DMS79 treated with DMSO at 0.1 percent for 48 hours (cell line): ENCODE measurements at places on chromosomes 13 and 19.

GRCh38 chr13:33119022-33119781 lies 103.0 kb downstream of the KL start:
- peak; percentile 77 for DNase-seq

GRCh38 chr19:45125975-45126493 lies 33.1 kb downstream of the PPP1R37 start:
- peak; percentile 14 for DNase-seq

DNA sequence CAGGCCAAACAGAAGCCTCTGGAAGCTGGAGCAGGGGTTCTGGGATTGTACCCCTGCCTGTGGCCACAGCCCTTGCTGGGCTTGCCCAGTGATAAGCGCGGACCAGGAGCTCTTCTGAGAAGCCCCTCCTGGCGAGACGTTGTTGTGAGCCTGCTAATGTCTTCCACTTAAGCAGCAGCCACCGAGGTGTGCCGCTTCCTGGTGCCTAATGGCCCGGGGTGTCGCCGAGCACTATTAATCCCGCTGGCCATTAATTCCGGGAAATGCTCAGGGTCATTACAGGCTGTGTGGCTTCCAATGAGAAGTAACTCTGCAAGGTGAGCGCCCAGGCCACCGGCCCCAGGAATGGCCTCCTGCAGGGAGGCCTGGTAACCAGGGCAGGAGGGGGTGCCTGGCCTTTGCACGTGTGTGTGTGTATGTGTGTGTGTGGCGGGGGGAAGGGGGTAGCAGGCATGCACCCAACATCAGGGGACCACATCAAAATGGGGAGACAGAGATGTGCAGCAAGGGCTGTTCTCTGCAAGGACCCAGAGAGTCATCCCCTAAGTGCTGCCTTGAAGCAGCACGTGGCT lies 175.0 kb downstream of the URI1 start:
- DNase-seq, result no peak

- DNase-seq, result no peak
Observed at GRCh38 chr19:4066176-4066606, 508 bp downstream of the ZBTB7A start.

GRCh38 chr13:98890186-98890585 lies 87.7 kb downstream of the DOCK9 start:
- DNase-seq, result no peak

DNA sequence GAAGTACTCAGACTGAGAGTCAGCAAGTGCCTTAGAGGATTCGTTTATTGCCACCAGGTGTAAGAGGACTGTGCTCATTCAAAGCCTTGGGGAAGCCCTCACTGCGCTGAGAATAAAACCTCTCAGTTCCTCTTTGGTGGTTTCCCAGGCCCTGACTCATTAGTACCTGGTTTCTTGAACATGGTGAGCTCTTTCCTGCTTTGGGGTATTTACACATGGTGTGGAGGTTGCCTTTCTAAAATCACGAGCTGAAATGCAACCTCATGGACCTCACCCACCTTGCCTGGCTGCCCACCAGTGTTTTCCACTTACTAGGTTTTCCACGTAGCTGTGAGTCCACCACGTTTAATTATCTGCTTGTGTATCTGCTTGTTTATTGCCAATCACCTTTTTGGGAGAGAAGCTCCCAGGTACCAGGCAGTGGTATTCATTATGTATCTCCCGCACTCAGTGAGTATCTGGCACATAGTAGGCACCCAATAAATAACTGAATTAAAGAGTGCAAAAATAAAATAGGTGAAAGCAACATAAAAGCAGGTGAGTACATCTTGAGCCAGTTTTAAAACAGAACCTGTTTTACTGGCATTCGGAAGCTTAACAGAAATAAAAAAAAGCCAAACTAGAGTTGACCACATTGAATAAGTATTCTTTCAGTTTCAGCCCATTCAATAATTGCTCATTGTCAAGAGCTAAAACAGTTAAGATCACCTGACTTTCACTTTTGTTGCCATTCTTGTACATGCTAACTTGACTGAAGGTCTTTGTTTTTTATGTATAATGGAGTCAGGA lies 533.0 kb downstream of the MYO16 start:
- no peak for DNase-seq

GRCh38 chr13:32802159-32802558 lies 214.1 kb upstream of the KL start:
- DNase-seq, result no peak

GRCh38 chr19:38142176-38143035 lies 81.6 kb downstream of the DPF1 start:
- peak; percentile 34 for DNase-seq
